Naive thymus-derived CD8-positive, alpha-beta T cell (primary cell): ENCODE measurements at places on chromosomes 5 and 9.

DNA sequence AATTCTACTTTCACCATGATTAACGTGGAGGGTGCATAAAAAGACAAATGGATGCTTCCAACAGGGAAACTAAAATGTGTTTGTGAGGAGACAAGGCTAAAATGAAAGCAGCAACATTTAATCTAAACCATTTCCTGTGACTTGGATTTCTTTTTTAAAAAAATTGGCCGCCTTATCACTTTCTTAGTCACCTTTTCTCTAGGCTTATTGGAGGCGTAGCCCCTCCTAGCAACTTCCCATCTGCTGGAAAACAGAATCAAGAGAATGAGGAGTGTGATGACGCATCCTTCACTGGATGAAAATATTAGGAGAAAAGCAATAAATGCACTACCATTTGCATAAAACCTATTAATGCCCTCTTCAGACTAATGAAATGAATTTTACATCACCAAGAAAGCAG lies 791 bp upstream of the GPR150 start:
- DNase-seq = no peak

- DNase-seq = no peak
Measured at GRCh38 chr5:159419576-159419975, 89.3 kb upstream of the IL12B start.

DNA sequence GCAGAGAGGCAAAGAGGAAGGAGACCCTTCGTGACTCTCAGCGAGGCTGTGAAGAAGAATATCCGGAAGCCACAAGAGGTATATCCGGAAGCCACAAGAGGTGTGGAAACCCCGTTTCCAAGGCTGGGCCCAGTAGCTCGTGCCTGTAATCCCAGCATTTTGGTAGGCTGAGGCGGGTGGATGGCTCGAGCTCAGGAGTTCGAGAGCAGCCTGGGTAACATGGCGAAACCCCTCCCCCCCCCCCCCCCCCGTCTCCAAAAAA lies 612 bp upstream of the BBLN start:
- peak; percentile 66 for DNase-seq

GRCh38 chr9:73158723-73159122 lies 7.1 kb downstream of the ANXA1 start:
- DNase-seq = no peak

- no peak for DNase-seq
Measured at GRCh38 chr9:12790001-12790400, 15.2 kb downstream of the LURAP1L start.

GRCh38 chr9:114156657-114157421 lies 1.5 kb downstream of the COL27A1 start:
- peak; percentile 35 for DNase-seq

DNA sequence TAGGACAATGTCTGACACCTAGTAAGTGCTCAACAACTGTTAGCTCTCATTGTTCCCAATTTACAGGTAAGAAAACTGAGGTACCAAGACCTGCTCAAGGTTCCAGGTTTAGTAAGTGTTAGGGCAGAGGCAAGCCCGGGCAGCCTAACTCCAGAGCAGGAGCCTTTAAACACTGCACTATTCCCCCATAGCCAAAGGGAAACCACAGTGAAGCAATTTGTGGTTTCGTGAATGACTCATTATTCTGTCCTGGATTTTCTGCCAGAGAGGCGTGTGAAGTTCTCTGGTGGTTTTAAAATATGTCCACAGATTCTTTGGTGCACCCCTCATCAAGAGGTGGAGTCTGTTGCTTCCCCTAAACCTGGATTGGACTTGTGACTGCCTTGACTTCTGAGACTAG lies 1.0 kb upstream of the MCC start:
- DNase-seq = no peak

DNA sequence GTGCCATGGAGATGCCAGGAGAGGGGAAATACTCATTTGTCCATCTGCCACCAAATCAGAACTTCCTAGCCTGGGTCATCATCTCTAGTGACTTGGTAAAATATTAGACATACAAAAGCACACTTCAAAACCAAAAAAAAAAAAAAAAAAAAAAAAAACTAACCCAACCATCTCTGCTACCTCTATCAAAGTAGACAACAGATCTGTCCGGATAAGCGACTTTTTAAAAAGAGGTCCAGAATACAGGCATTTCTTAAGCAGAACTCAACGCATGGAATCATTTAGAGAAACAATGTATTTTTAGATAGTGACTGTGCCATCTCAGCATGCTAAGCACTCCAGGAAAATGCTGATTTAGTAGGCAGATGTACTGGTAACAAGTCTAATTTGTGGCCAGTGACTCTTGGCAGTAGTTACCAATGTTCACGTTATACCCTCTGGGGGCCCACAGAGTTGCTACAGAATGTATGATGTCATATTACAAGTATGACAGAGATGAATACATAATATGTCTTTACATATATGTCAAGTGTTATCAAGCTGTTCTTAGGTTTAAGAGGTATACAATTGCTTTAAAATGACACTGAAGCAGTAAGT lies 107.8 kb downstream of the SMIM23 start:
- DNase-seq = no peak

- no peak for DNase-seq
Measured at GRCh38 chr5:143892271-143892670, 80.3 kb downstream of the HMHB1 start.

DNA sequence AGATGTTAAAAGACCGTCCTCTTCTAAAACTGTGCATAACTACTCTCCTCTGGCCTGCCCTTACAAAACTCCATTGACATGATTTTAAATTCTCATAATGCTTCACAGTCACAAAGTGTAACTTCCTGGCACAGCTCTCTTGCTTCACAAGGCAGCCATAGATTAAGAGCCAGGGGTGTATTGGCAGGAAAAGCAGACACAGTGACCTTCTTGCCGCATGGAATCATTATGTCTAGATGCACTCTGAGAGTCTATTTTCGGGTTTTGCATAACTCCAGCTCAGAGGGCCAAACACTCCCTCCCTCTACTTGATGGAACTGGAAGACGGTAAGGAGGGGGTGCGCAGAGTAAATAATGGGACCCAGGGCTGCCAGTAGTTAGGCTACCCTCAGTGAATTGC lies 110.1 kb downstream of the MARCHF3 start:
- DNase-seq = no peak

- no peak for DNase-seq
Measured at GRCh38 chr5:165360366-165360765, 1854.9 kb downstream of the MAT2B start.
